ENCODE measurements at places on chromosomes 3 and 15. TPM values are rescaled to one million over a fixed set of nuclear protein-coding genes. Genes with fewer than 3 reads are reported as not detected.

ITIH3 gene
- 14.2 TPM for total RNA-seq

HGD gene
- 0.14 TPM for total RNA-seq

LRRC15 gene
- not detected for total RNA-seq

CALML4 gene
- total RNA-seq = 1.6 TPM

SLC24A5 gene
- total RNA-seq = not detected

BFSP2 gene
- total RNA-seq = not detected

PLA2G4E gene
- total RNA-seq = not detected

DAPK2 gene
- 6.1 TPM for total RNA-seq

SSR3 gene
- 94.0 TPM for total RNA-seq

FRMD5 gene
- total RNA-seq = 0.27 TPM

SPSB4 gene
- 1.1 TPM for total RNA-seq

ACAN gene
- total RNA-seq = 23.2 TPM

GABRR3 gene
- not detected for total RNA-seq

MASP1 gene
- 1.9 TPM for total RNA-seq

AHSG gene
- not detected for total RNA-seq

C3orf49 gene
- not detected for total RNA-seq

DNA sequence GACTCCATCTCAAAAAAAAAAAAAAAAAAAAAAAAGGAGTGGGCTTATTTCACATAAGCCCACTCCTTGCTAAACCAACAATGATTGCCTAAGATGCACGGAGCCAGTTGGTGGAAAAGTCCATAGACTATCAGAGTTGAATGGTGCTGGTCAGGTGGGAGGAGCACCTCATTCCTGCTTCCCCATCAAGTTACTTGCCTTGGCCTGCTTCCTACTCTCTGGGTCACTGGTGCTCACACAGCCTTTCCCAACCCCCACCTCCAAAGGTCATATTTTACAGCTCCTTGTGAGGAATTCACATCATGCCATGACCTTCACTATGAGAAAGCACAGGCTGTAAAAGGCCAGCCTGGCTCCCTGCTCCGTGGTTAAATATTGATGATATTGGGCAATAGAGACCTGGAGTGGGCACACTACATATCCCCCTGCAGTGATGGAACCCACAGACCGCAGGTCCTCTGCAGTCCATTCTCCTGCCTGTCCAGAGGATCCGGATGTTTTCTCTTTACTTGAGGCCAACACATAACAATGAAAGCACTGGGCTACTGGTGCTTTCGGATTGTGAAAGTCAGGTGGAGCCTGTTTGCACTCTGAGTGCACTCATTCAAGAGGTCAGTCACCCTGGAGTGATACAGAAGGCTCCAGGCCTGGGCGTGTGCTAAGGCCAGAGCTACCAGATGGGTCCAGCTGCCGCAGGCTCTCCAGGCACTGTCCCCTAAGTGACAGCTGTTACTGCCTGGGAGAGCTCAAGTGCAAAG is at the start of gene SLC51B:
Gene SLC51B, plus strand, starts transcription at position 664 of the 758 bp plus-strand sequence. CDS start 4,618 bp downstream, outside the sequence.
- no peak for DNase-seq

DNA sequence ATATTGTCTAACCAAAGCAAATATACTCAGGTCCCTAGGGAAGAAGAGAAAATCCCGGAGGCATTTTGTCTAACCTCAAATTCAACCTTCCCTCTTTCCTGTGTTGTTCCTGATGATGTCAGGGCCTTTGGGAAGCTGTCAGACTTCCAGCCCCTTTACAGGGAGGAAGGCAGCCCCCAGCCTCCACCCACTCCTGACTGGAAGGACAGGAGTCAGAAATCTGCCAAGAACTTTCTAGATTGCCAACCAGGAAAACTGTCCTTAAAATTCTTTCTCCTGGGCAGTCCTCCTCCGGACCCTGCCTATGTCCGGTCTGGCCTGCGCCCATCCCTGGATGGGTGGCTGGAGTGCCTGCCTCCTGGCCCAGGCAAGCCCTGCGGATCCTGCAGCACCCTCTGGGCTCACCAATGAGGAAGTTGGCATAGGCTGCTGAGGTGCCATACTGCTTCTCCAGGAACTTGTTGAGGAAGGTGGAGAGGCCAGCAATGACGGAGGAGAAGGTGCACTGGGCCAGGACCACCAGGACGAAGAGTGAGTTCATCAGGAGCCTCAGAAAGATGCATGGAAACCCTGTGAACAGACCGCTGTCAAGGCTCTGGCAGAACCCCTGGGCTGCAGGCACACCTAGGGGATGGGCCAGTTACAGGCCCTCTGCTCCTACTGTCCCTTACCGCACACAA is 52.6 kb upstream of the RAB6B start:
- no peak for DNase-seq

GRCh38 chr15:87201986-87202385 is 1054.6 kb downstream of the NTRK3 start:
- no peak for DNase-seq

GRCh38 chr3:5112043-5112442 is 10.0 kb upstream of the ARL8B start:
- no peak for DNase-seq

DNA sequence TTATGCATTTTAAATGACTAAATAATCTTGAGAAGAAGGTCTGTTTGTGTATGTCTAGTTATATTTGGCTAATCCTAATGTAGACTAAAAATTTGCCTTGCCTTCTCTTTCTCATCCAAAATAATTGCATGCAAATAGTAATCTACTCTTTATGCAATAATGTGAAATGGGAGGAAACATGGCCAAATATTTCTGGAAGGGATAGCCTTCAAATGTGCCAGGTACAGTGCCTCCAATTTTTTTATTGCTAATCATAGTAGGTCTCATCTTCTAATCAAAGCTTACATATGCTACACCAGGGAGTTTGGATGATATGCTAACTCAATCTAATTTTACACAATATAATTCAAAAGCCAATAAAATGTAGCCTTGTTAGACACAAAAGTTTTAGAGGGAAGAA is 911.3 kb downstream of the NAALADL2 start:
- DNase-seq = no peak

DNA sequence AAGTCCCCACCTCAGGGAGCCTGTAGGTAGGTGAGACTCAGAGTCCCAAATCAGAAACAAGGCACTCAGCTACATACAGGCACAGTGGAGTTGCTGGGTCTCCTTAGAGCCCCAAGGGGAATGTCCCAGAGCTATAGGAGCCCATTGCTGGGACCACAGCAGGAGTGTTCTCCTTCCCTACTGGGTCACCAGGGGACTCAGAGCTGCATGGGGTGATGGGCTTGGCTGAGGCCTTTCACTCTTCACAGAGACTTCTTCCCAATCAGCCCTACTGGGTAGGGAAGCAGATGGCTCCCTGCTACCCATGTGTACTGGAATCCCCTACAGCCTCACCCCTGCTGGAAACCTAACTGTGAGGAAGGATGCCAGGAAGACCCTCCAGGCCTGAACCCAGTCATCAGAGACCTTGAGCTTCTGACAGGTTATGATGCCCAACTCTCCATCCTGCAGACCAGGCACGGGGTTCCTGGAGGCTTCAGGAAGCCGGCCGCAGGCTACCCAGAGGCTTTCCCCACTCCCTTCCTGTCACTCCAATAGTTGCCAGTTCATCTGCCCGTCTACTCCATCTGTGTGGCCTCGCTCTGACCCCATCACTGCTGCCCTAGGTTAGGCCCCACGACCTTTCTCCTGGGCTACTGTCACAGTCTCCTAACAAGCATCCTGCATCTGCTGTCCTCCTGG is 24.0 kb downstream of the RASGRF1 start:
- DNase-seq = no peak

DNA sequence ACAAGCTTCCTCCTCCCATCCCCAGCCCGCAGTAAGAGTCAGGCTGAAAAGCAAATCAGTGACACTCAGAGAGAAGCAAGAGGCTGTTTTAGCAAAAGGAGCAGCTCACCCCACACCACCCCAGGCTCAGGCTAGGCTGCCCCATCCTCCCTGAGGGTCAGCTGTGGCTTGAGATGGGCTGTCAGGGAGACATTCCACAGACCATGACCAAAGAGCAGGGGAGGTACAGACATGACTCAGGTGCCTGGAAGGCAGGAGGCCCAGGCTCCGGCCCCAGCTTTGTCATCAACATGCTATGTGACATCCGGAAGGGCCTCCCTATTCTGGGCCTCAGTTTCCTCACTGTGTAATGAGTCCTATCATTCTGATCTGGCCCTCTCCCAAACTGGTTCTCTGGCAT is 24.7 kb downstream of the HCN4 start:
- no peak for DNase-seq

DNA sequence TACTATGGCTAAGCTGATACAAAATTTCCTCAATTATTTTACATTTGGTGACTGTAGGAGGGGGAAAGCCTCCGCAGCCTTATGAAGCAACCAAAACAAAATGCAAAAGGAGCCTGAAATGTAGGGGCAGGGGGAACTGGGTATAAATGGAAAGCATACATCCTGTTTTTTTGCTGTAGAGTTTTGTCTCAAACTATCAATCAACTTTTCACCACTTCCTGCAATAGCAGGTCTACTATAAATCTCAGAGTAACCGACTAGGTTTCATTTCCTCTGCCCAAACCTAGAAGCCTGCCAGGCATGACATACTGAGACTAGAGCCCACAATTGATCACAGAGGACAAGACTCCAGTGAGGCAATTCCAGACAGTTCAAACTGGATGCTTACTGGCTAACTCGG is 91.3 kb downstream of the SHQ1 start:
- no peak for DNase-seq

- DNase-seq = no peak
Observed at GRCh38 chr15:40182358-40183029, 21.6 kb downstream of the BUB1B start.

- no peak for DNase-seq
Observed at GRCh38 chr3:42503957-42504333, 1.5 kb downstream of the VIPR1 start.

DNA sequence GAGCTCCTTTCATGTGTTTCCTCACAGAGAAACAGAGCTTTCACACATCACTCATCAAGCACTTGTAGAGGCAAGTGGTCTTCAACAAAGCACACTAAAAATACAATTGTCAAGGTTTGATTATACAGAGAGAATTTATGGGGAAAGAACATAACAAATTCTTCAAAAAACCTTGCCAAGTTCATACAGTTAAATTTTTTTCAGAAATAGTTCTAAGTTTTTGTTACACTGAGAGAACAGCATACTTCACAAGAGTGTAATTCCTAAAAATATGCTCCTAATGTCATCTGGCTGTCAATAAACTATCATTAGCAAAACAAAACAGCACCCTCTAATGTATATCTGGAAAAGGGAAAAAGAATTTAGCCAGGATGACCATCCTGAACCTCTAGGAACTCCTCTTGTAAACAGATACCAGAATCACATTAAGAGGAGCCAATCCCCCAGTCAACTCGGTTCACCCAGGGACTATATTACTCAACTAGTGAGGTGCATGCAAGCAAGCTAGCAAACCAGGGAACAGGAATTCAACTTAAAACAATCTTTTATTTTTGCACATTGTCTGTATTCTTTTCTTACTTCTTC is 63.3 kb downstream of the RAD18 start:
- no peak for DNase-seq

- DNase-seq = no peak
Observed at GRCh38 chr3:154274348-154274747, 49.9 kb downstream of the DHX36 start.

DNA sequence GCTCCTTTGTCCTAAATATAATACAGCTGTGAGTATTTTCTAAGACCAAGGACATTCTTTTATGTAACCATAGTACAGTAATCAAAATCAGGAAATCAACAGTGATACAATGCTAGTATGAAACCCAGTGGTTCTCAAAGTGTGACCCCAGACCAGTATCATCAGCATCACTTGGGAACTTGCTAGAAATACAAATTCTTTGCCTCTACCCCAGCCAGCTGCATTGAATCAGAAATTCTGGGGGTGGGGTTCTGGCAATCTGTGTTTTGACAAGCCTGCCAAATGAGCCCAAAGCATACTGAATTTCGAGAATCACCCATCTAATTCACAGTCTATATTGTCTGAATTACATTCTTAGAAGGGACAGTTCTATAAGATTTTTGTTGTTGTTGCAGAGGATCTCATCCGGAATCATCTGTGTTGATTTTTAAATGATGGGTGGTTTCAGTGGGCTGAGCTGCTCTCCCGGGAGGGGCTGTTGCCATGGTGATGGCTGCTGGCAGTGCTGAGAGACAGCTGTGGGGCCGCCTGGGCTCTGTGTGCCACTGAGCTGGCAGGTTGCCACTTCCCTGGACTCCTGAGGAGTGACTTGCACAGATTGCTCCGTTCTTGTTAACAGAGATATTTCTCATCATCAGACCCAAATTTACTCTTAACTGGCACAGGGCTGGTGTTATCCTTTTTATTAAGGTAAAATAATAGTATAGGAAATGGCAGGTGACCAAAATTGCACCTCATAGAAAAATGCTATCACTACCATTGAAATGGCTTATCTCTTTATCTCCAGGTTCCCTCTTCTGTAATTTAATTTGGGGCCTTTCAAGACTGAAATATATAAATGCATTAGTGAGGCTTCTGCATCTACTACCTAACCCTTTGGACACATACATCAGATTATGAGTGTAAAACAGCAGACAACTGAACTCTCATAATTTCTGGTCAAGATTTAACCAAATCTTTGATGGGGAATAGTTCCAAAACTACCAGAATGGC is 56.5 kb downstream of the NEK11 start:
- no peak for DNase-seq

DNA sequence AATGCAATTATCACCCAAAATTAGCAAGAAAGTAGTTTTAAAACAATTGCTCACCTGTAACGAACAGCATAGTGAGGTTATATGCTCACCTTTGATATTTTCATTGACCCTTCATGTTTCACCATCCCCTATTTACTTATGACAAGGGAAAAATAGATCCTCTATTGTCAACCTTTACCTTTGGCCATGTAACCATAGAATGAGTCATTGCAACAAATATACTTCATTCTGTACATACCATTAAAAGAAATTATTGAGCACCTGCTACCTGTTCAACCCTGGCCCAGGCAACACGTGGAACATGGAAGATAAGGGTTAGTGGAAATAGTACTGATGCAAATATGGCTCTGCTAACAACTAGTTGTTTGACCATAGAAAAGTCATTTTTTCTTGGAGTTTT is 20.2 kb downstream of the LSAMP start:
- DNase-seq = no peak

GRCh38 chr3:106170636-106171035 is 301.8 kb upstream of the CBLB start:
- DNase-seq = no peak

DNA sequence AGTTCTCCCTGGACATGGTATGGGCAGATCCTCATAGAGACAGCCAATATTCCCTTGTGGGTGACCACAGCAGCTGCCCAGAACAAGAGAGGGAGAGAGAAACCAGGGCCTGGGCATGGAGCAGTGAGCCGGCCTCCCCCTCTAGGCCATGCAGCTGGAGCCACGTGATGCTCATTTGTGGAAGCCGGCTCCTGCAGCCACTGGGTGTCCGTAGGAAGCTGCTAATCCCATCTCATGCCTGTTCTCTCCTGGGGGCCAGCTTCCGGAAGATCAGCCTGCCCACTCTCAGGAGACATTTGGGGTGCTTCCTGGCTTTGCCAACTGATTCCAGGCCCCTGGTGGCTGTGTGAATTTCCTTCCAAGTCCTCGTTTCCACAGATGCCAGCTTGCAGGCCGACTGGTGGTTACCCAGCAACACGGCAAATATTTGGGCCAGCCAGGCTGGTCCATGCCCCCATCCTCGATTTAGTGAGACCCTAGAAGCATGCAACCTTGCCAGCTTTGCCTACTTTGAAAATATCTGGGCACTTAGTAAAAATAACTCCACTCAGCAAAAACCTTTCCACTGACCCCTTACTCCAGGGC is 55.3 kb downstream of the LINGO1 start:
- no peak for DNase-seq

- DNase-seq = no peak
Observed at GRCh38 chr3:185825639-185826481, 1.0 kb upstream of the IGF2BP2 start.

GRCh38 chr3:29026959-29027358 is 253.9 kb upstream of the RBMS3 start:
- DNase-seq = no peak

- no peak for DNase-seq
Observed at GRCh38 chr3:136366289-136366688, 116.1 kb downstream of the PCCB start.
